Hepatocyte (in vitro differentiated cells): ENCODE measurements at places on chromosomes 5 and 9. TPM values are rescaled to one million over a fixed set of nuclear protein-coding genes. Genes with fewer than 3 reads are reported as not detected.

Gene NIPAL4
- 0.17 TPM in 1 of 2 replicates, not detected in the other for total RNA-seq

Gene NDST1
- total RNA-seq: 66.7 and 85.1 TPM in 2 replicates

Gene MYMK
- total RNA-seq: not detected in 2 replicates

Gene AJM1
- 2.0 and 3.0 TPM in 2 replicates for total RNA-seq

Gene CBY3
- not detected in 2 replicates for total RNA-seq

Gene CTNNAL1
- total RNA-seq: 46.3 and 54.5 TPM in 2 replicates
